Esophagus squamous epithelium (tissue), 5 donors: ENCODE measurements at places on chromosomes 5 and 9.

GRCh38 chr9:135414293-135414692 is 65.3 kb upstream of the PPP1R26 start:
- no peak for DNase-seq

DNA sequence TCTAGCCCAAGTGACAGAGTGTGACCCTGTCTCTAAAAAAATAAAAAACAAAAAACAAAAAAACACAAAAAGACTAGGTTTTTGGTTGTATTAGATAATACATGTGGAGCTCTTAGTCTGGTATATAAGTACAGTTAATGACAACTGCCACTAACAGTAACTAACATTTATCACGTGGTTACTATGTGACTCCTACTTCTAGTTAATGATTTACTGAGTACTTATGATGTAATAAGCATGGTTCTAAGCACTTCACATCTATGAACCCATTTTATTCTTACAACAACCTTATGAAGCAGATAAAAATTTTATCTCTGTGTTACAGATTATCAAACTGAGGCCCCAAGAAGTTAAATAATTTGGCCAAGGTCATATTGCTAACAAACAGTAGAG is 6.1 kb upstream of the TMEFF1 start:
- DNase-seq, result no peak

DNA sequence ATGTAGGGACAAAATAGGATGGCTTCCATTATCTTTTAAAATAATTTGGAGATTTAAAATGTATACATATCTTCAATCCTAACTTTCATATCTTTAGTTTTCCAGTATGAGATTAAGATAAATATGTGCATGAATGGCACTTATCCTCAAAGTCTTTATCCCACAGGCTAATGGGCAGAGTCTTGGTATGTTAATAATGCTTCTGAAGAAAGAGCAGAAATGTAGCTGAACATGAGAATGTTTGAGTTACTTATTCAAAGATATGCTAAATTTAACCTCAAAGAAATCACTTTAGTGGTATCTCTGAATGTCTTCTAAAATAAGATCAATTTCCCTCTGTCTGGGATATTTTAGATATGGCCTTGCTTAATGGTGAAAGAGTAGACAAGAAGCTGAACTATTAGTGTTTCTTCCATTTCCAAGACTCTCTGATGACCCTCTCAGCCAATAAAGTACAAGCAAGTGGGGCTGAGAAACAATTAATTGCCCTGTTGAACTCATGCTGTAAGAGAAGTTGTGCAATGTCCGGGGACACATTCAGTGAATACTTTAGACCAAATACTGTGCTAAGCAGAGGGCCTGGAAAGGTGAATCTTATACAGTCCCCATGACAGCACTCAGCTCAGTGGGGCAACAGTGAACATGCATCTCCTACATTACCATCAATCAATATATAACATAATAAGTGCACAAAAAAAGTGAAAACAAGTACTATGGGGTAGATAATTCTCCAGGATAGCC is 50.0 kb upstream of the ADAMTSL1 start:
- no peak for DNase-seq

- DNase-seq, result no peak
These were observed 1695.4 kb upstream of the WWC1 start for GRCh38 chr5:166596043-166596442.

DNA sequence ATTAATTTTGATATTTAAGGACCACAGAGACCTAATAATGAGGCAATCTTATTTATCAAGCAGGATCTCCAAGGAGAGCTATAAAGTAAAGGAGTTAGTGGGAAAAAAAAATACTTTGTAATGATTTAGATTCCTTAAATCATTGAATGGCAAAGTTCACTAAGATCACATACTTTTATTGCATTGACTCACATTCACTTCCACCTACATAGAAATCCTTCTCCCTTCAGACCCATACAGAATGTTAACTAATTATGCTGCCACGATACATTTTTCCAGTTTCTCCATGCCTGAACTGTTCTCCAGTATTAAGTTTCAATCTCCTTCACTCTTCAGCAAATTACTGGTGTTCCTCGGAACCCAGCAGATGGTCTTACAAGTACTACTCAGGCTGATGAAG is 388.7 kb downstream of the EFNA5 start:
- no peak for DNase-seq

DNA sequence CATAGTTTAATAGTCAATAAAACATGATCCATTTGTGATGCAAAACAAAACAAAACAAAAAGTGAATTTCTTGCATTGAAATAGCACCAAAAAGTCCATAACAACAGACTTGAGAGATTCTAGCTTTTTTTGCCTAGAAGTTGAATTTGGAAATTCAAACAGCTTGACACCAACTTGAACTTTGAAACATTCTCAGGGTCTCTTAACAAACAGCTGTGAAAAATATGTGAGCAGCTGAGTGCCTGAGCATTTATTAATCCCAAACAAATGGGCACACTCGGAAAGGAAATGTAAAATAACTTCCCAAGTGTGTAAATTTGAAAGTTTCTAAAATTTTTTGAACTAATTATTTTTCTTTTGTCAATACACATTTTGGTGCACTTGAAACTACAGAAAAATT is 56.0 kb upstream of the HMHB1 start:
- no peak for DNase-seq

DNA sequence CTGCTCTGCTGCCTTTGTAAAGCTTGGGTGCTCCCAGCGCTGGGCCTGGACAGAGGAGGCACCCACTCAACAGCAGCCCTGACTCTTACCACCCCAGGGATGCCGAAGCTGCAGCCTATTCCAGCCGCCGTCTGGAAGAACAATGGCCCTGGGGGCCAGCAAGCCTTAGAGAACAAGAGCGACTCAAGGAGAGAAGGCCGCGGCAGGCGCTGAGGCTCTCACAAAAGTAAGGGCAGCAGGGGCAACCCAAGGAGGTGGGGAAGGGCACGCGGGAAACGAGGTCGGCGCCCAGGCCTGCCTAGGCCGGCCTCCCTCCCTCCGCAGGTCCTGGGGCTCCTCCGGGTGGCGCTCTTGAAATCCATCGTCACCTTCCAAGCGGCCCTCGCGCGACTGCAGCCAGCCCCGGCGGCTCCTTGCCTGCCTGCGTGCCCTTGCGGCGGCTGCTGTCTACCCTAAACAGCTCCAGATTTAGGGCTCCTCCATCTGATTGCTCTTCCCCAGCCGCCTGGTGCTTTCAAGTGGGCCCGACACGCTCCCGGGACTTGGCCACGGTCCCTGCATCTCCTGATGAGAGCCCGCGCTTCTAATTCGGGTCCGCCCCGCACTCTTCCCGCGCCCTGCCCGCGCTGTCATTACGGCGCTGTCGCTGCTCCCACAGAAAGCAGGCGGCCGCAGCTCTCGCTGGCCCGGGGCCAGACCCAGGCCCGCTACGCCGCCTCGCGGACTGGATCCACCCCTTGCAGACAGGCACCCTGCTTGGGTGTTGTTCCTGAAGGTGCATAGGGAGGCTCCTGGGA is 213.3 kb downstream of the SEMA6A start:
- no peak for DNase-seq

- no peak for DNase-seq
These were observed 57.7 kb downstream of the MAPKAP1 start for GRCh38 chr9:125649315-125649714.

GRCh38 chr9:98558575-98558974 is 150.2 kb downstream of the GABBR2 start:
- DNase-seq, result no peak

- DNase-seq, result no peak
These were observed 1.4 kb downstream of the BAAT start for GRCh38 chr9:101383361-101383760.

DNA sequence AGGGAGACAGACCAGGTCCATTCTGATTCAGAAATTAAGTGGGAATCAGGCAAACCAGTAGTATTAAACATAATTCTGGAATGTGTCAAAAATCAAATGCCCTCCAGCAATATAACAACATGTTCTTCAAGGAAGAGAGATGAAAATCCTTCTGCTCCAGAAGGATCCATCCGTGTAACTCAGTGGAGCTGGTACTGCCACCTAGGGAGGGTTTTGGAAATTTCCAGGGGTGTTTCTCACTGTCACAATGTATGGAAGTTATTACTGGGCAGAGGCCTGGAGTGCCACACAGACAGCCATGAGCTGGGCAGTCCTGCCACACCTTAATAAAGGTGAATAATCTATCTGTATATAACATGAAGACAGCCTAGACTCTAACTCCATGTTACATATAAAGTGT is 87.5 kb downstream of the TTLL11 start:
- no peak for DNase-seq

GRCh38 chr9:89664896-89665329 is 60.1 kb downstream of the GADD45G start:
- no peak for DNase-seq

- no peak for DNase-seq
These were observed 168.3 kb upstream of the OTULINL start for GRCh38 chr5:14413331-14413750.

- no peak for DNase-seq
These were observed 13.3 kb upstream of the GNG10 start for GRCh38 chr9:111648066-111648465.

DNA sequence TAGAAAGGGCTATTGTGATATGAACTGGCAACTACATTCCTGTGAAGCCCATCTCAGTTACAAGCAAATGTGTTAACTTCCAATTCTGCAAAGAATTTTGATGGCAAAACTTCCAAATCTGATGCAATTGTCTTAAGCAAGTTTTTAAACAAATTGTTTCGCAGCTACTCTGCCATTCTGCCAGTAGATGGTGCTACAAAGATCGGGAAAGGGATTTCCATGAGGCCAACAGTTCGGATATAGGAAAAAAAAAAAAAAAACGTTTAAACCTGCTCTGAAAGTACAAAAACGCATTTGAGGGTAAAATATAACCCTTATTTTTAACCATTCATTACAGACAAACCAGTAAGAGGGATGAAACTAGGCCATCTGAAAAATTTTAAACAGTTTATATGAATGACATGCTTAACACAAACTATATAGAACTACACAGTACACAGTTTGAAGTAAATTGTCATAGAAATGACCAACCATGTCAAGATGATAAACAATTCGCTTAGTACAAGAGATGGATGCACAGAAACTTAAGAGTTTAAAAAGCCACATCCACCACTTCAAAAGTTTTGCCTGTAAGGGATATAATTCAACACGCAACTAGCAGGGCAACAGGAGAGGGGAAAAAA is 2.2 kb downstream of the HNRNPA0 start:
- no peak for DNase-seq

DNA sequence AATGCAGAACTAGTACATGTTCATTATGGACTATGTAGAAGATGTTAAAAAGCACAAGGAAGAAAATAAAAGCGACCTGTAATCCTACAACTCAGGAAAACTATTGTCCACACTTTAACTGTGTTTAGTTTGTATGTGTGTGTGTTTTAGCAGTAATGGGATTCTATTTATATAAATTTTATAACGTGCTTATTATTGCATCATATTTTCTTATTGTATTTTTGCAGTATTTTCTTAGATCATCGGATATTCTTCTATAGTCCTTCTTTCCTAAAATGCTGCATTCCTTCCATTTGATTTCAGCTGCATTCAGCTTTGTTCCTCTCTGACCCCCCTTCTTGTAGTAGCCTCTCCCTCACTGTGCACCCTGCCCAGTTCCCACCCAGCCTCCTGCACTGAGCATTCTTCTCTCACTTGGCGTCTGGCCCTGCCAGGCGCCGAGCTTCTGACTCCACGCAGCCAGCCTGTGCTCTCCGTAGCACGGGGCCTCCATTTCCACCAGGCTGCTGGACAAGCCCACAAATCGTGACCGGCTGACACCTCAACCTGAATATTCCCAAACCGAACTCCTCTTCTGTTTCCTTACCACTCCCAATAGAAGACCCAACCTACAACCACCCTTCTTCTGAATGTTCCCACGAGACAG is 39.9 kb downstream of the MVB12B start:
- DNase-seq, result no peak

DNA sequence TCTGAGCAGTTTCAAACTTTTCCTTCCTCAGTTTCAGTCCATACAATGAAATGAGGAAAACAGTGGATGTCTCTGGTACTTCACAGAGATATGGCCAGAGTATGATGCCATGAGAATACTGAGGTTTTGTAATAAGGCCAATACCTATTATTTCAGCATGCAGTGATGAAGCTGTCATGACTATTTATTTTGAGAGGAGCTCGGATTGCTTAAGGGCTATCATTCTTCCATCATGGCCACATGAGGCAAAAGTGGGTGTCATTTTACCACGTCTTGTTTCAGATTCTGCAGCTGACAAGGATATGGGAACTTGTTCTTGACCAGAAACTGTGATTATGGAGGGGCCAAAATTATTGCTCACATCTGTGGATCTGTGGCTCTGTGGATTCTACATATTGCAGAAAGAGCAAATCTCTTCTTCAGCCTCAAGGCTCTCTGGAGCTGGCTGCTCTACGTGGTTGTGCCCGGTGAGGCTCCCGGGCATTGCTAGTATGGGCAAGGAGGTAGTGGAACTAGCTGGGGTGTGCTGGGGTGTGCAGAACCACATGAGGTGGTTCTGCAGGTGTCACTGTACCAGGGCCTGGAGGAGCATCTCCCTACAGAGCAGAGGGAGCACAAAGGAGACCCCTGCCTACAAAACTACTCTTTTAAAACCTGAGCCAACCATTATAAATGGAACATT is 180.3 kb downstream of the SEMA6A start:
- DNase-seq, result no peak

DNA sequence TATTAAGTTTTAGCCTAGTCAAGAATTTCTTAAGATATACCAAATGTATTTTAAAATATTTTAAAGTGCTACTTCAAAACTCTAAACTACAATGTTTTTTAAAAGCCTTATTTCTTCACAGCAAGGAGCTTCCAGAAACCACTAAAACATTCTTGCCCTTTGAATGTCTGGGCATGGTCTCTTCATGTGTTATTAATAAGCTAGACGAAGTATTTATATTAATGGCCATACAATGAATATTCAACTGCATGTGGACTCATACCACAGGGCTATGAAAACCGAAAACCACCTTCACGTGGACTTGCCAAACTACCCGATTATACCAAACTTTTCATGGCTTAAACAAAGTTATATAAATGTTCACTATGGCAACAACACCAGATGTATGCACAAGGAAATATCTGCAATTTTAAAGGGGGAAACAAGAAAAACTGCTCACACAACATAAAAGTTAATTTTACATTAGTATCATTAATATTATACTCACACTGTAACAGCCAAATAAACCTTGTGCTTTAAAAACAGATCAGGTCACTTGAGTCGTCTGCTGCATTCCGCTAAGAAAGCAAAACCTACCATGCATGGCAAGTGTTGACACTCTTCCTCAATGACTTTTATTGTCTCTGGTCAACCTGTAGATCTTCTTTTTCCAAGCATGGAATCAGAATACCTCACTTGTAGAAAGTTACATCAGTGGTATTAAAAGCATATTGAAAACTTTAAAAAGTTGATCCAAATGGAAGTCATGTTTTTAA is 246.3 kb downstream of the BNC2 start:
- DNase-seq, result no peak

- DNase-seq, result no peak
These were observed 6.4 kb upstream of the SLC12A7 start for GRCh38 chr5:1118231-1118698.

GRCh38 chr5:9524941-9525340 is 20.9 kb downstream of the SEMA5A start:
- no peak for DNase-seq

- DNase-seq, result no peak
These were observed 18.0 kb upstream of the MRNIP start for GRCh38 chr5:179876610-179876952.
